ENCODE measurements at places on chromosomes 1 and 21. TPM values are rescaled to one million over a fixed set of nuclear protein-coding genes. Genes with fewer than 3 reads are reported as not detected.

DNA sequence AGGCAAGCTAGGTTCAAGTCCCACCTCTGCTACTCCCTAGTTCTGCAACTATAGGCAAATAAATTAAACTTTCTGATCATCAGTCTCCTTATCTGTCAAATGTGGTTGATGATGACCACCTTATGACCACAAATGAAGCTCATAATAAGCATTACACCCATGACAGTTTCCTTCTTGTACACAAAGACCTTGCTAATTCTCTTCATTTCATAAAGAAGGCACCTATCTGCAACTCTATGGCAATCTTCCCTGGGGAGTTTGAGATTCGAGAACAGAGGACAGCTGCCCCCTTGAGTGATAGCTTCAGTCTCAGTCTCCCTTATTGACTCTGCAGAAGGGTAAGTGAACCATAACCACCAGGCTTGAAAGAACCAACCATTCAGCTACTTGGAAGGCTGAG is 503.1 kb upstream of the DAB1 start:
- DNase-seq = no peak

DNA sequence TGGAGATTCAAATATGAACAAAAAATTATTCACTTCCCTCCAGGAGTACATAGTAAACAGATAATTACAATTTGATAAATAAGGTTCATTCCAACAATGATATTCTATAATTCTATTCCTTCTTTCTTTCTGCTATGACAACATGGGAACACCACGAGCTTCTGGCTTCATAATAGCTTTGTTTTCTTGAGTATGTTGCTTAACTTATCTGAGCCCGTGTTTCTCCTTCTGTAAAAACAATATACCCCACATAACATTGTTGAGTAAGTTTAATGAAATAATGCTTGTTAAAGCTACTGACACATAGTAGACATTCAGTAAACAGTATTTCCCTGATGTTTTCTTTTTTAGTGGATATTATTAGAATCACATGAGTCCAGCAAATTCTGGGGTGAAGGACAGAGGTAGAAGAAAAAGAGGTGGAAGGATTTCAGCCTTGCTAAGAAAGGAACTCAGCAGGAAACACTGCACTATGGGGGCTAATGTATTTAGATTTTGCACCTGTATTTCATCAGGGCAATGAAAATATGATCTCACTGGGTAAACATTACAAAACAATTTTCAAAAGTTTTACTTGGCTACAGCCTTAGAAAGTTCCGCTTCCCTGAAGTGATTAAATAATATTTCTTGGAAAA is 430.8 kb upstream of the C1orf87 start:
- DNase-seq = no peak

DNA sequence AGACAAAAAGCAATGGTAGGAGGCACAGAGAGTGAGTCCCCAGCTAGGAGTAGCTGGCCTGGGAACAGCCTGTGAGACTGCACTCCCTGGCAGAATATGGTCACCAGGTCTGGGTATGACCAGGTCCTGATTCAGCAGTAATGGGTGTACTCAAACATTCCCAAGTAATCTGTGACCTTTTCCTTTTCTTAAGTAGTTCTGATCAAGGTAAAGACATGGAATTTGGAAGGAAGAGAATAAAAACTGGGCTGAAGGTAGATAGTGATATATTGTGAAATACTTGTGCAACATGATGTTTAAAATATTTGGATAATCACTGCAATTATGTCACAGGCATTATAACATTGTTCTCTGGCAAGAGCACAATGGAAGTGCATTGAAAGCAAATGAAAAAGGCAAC is 147.2 kb upstream of the DPYD start:
- no peak for DNase-seq

- DNase-seq = no peak
Observed at GRCh38 chr1:210557426-210558077, 228.8 kb downstream of the HHAT start.

GRCh38 chr1:2088458-2088857 is 38.2 kb downstream of the PRKCZ start:
- DNase-seq = no peak

- no peak for DNase-seq
Observed at GRCh38 chr1:21754583-21754982, 28.4 kb downstream of the USP48 start.

DENND2D gene
- 49.4 TPM for total RNA-seq

KIRREL1 gene
- 28.3 TPM for total RNA-seq

GBP3 gene
- total RNA-seq = 47.1 TPM

TBX15 gene
- 0.30 TPM for total RNA-seq

Data from upper lobe of left lung (tissue), 6 donors.